GM12864 (cell line): ENCODE measurements at places on chromosomes 4 and X.

GRCh38 chr4:123449780-123450179 is 53.2 kb downstream of the SPRY1 start:
- no peak for DNase-seq

GRCh38 chr4:70901607-70901983 is 574 bp upstream of the MOB1B start:
- DNase-seq: no peak

- DNase-seq: no peak
Observed at GRCh38 chr4:140995058-140995457, 138.2 kb downstream of the RNF150 start.

GRCh38 chr4:65646136-65646535 is 24.2 kb downstream of the EPHA5 start:
- DNase-seq: no peak

DNA sequence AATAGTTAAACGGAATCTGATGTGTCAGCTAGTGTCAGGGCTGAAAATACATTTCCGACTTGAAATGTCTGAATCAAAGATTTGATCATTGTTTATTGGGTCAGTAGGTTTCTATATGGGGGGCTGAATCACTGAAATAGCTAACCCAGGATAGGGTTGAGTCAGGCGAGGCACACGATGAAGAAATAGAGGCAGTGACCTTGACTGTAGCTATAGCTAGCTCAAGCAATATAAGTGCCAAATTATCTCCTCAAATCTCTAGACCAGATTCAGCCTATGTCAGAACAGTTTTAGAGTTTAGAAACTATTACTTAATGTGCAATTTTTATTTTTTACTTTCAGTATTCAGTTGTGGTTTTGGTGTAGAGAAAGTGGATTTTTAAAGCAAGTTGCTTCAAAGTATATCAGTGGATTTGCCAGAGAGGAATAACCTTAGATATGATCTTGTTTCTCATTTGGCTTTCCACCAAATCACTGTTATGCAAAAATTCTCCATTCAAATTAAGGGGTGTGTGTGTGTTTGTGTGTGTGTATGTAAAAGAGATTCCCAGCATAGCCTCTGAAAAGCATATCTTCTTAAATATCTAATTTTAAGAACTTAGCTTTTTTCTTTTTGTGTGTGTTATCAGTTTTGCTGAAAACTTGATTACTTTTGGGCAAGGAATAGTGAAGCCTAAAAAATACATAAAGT is 100.3 kb upstream of the RPL34 start:
- no peak for DNase-seq

DNA sequence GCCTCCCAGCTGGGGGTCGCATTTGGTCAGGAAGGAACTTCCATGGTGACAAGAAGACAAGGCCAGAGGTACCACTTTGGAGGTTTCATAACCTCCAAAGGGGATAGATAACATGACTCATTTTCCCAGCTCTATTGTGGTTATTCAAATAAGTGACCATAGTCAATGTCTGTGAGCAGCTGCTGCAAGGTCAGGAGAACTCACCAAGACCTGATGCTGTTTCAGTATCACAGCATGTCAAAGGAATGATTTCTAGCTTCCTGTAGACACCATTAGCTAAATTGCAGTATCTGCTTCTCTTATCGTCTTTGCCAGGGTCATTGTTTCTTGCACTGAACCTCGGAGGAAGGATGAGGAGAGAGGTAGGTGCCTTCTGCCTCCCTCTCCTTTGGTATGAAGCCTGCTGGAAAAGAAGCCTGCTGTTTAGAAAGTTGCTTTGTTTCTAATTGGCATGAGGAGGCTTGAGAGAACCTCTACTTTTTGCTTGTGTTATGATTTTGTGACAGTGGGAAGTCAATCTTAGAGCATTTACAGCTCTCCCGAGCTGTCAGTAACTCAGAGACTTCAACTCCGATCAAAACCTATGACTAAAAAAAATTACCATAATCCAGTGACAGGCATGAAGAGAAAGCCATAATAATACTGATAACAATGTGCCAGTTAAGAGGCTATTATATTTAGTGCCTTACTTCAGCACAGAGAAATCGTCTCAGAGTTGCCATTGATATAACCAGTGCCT is 38.0 kb upstream of the GATB start:
- DNase-seq: peak; percentile 4

DNA sequence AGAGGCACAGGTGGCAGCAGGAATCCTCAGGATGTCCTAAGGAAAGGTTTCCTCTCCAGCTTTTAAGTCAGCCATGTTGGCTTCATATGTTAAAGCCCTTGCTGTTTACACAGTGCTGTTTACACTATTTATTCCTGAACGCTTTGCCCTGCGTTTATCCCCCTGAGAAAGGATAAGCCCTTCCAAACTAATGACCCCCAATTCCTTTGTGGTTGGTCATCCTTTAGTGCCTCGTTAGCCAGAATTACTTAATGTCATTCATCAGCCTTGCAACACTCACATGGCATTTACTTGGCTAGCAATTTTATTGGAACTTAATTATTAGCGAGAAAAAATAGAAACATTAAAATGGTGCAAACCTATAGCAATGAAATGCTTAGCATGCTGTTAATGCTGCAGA is 23.8 kb downstream of the VCX2 start:
- no peak for DNase-seq

GRCh38 chr4:1684506-1685234 is 557 bp upstream of the FAM53A start:
- DNase-seq: no peak

DNA sequence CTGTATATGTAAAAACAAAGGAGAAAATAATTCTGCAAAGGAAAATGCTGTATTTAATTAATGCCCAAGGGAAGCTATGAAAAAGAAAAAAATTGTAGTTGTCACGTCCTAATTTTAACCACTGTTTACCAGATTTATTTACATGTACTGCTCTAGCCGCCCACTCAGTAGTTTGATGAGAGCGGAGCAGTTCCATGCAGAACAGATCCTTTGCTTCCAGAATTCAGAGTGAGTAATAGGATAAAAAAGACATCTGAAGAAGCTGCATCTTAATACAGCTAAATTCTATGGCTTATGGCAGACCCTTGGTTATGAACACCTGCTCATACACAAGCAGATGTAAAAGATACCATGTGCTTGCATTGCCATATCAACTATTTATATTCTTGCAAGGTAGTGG is 287.0 kb downstream of the GASK1B start:
- DNase-seq: no peak

GRCh38 chr4:124705393-124705792 is 7.1 kb downstream of the ANKRD50 start:
- DNase-seq: no peak

DNA sequence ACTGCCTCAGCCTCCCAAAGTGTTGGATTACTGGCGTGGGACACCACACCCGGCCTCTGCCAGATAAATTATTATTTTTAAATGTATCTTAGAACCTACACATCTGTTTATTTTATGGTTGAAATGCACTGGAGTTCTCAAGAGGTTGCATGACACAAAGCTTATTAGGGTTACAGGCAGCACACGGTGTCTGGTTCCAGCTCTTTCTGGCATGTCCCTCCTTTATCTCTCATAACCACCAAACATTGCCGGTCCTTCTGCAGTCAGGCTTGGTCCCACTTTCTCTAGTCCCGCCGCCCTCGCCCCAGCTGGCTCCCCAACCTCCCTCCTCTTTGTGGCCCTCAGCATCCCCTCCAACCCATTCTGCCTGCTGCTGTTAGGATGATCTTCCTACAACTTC is 39.7 kb upstream of the SPRY1 start:
- DNase-seq: no peak

DNA sequence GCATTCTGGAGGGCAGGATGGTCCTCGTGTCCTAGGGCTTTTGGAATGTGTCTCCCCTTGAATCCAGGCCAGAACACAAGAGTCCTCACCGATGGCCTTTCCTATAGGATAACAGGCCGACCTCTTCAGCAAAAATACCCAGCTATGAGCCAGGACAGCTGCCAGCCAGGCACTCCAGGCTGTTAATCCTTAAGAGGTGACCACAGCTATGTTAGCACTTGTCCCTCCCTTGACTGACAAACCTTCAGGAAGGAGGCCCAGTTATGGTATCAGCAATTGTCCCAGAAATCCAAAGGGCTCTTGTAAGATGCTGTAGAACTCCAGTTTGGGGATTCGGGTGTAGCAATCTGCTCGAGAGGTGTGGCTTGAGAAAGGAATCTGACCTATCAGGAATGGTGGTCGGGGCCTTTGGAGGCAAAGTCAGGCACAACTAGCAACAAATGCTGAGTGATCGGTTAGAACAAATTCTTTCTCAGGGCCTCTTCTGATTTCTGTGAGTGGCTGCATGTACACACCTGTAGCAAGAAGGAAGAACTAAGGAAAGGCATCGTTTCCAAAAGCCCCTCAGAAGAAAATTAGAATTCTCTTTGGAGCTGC is 54.6 kb downstream of the PTCHD1 start:
- no peak for DNase-seq

- peak; percentile 72 for DNase-seq
Observed at GRCh38 chrX:39196192-39197102, 395.2 kb downstream of the MID1IP1 start.
